ENCODE measurements at places on chromosomes 4 and X.

DNA sequence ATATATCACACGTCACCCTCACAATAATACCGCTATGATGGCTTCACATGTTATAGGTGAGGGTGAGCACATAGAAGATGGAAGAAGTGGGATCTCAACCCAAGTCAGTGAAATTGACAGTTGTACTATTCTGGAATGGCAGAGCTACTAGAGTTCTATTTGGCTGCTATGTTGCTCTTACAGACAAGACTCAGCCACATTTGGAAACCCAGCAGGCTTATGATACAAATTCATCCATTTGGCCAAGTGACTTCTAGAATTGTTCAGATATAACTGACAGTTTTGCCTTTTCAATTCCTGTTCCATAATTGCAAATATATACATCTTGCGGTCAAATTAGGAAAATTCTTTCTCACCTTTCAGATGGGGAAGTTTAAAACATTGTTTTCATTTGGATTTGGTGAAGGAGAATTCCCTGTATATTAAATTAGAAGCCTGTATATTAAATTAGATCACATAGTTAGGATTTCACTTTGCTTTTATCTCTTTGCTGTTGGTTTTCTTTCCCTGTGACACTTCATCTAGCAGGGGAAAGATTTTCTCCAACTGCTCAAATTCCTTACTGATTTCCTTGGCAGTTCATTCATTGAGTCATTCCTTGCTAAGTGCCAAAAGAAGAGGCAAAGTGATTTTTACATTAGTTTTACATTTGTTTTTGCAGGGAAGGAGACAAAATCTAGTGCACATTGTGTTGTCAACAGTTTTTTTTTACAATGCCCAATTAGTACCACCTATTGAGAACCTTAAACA lies 120.6 kb upstream of the TBC1D9 start:
- no peak for DNase-seq

DNA sequence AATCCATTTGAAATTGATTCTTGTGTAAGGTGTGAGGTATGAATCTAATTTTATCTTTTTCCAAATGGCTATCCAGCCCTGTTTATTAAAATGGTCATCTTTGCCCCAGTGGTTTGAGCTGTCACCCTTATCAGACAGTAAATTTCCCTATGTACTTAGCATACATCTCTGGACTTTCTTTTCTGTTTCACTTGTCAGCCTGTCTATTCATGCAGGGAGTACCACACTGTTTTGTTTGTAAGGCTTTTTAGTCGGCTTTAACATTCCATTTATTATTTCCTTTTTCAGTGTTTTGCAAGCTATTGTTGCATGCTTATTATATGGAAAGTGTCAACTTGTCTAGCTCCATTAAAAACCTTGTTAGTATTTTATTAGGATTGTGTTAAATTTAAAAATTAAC lies 155.8 kb downstream of the STAG2 start:
- DNase-seq, result no peak

- DNase-seq, result no peak
These were observed at the start of gene PHKA2 for GRCh38 chrX:18983666-18984380. TSS of gene PHKA2 (minus strand) at chrX:18984114. CDS start at chrX:18983932, 182 bp downstream.

DNA sequence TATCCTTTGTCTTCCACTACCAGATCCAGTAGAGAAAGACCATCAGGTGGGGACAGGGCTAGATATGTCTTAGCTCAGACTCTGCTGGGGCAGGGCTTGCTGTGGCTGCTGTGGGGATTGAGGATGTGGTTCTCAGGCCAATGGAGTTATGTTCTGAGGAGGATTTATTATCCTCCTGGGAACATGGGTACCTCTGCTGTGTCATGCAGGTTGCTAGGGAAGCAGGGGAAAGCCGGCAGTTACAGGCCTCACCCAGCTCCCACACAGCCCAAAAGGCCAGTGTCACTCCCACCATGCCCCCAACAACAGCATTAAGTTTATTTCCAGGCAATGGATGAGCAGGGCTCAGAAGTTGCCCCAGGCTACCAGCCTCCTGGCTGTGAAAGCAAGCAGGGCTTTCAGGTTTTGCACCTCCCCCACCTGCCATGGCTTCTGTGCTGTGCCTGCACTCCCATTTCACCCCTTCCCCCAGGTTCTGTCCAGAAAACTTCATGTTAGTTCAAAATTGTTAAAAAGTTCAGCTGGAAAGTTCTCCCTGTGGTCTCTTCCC lies 879.9 kb downstream of the ARAP2 start:
- no peak for DNase-seq

- no peak for DNase-seq
These were observed 21.9 kb downstream of the MED28 start for GRCh38 chr4:17636341-17636695.

DNA sequence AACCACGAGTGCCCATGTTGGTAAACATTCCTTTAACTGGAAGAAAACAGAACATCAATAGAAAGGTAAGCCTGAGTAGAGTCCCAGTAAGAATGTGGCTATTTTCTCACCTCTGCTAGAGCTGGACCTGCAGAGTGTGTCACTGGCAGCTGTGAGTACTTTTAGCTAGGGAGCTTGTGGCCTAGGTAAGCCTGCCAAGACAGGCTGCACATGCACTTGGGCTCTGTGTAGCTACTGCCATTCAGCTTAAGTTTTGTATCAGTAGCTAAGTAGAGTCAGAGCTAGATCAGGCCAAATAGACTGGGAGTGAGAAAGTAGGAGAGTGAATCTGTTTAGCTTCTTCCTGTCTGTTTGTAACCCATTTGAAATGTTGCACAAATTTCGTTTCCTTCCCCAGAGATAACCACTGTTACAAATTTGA lies 35.3 kb downstream of the RBPJ start:
- no peak for DNase-seq

DNA sequence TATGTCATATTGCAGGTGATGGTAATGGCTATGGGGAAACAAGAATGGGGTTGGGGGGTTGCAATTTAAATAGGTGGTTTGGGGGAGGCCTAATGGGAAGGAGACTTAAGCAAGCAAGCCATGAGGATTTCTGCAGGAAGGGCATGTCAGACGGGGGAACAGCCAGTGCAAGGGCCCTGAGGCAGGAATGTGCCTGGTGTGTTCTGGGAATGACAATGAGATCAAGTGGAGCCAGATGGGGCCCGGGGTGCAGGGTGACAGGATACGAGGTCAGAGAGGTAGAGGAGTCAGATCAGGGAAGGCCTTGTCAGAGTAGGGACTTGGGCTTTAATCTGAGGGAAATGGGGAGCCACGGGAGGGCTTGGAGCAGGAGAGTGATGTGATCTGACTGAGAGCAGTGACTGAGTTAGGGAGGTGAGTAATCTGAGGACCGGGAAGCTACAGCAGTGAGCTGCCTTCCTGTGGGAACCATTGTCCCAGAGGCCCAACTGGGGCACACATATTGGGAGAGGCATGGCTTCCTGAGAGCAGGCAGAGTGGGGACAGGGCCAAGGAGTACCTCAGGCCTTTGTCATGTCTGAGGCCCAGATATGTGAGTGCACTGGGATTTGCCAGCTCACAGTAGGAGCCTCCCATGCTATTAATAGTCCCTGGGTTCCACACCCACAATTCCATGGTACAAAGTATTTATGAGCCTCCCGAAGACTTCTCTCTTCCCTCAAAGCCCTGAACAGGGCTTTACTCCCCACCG lies 139.8 kb downstream of the BCOR start:
- DNase-seq, result no peak

- no peak for DNase-seq
These were observed 22.2 kb upstream of the GALNT7 start for GRCh38 chr4:173146456-173146855.

GRCh38 chr4:19455196-19455595 lies 796.5 kb upstream of the SLIT2 start:
- DNase-seq, result no peak

DNA sequence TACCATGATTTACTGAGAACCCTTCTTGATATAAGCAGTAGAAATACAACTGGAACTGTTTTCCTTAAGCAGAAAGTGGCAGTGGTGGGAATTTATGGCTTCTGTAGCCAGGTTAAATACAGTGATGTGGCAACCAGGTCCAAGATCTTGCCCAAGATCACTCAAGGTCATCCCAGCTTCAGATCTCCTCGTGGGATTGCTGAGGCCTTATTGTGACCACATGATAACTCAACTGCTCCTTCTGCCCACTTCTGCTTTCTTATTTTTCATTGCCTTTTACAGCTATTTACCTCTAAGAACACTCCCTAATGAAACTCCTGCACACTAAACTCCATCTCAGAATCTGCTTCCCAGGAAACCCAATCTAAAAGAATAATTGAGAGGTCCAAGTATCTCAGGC lies 12.4 kb upstream of the CYBB start:
- DNase-seq, result no peak

- peak; percentile 45 for DNase-seq
These were observed 646.7 kb downstream of the BCOR start for GRCh38 chrX:39451046-39451445.

Measured in ovary (tissue), 10 donors.